ENCODE measurements at places on chromosomes 4 and X.

DNA sequence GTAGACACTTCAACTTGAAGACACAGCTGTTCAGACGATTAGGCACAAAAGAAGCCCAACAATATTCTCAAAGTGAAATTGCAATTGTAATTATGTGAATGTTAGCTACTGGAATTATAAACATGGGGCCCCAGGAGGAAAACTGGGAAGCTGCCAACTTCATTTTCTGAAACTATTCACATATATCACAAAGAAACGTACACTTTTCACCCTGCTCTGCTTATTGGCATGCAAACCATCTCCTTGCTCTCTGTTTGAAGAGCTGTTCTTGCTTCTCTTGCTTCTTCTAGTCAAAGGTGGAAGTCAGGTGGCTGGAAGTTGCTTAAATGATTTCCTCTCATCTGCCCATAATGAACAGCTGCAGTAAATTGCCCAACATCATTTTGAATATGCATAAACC lies 320.1 kb downstream of the CFAP299 start:
- H3K27ac ChIP-seq = no peak overlapping the region
- no peaks in the 10 kb centered on the region for H3K36me3 ChIP-seq
- DNase-seq = no peak

DNA sequence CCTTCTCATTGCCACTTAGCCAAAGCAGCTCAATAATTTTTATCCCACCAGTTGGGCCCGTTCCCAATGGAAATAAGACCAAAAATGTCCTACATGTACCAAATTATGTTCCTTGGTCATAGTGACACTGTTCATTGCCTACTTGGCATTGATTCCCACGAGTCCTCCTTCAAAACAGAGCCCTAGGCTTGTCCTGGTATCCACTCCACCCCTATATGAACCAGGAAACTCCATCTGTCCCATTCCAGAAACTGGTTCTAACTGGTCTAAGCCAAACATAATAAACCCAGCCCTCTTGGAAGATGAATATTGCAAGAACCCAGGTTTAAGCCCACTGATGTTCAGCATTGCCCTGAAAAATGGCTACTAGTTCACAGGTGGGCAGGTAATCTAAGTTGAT lies 30.9 kb upstream of the S100G start:
- peaks cover 6% of the 10 kb centered on the region for H3K36me3 ChIP-seq
- H3K27me3 ChIP-seq = no peaks in the 10 kb centered on the region
- DNase-seq = no peak
- H3K27ac ChIP-seq = no peak overlapping the region

DNA sequence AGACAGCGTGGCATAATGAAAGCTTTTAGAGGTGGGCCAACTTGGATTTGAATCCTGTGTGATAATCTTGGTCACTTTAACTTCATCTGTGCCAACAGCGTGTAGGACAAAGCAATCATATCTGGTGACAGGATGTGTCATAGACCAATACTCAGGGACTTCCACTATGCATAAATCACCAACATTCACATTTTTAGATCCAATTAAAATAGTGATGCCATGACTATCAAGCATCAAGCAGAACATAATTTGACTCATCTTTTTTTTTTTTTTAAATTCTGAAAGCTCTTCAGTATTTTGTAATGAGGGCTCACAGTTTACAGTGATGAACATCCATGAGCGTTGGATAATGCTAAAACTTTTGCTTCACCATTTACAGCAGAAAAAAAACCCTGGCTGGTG lies 27.3 kb upstream of the RAPGEF2 start:
- H3K4me1 ChIP-seq = peaks cover 28% of the 10 kb centered on the region
- DNase-seq = no peak
- H3K36me3 ChIP-seq = no peaks in the 10 kb centered on the region
- no peak overlapping the region for H3K27ac ChIP-seq
- no peak overlapping the region for H3K4me3 ChIP-seq

- no peaks in the 10 kb centered on the region for H3K27me3 ChIP-seq
- no peak overlapping the region for H3K27ac ChIP-seq
- no peaks in the 10 kb centered on the region for H3K4me1 ChIP-seq
- H3K4me3 ChIP-seq = no peak overlapping the region
- DNase-seq = no peak
These were observed 135.4 kb upstream of the FRMPD4 start for GRCh38 chrX:12002876-12003275.

- DNase-seq = no peak
- H3K4me3 ChIP-seq = no peak overlapping the region
- no peak overlapping the region for H3K27ac ChIP-seq
- no peaks in the 10 kb centered on the region for H3K36me3 ChIP-seq
- no peaks in the 10 kb centered on the region for H3K27me3 ChIP-seq
These were observed 131.2 kb downstream of the GLRA3 start for GRCh38 chr4:174697896-174698295.

GRCh38 chrX:115372152-115372551 lies 82.6 kb downstream of the LUZP4 start:
- H3K27me3 ChIP-seq = no peaks in the 10 kb centered on the region
- H3K27ac ChIP-seq = no peak overlapping the region
- H3K36me3 ChIP-seq = no peaks in the 10 kb centered on the region
- no peak for DNase-seq
- no peaks in the 10 kb centered on the region for H3K4me1 ChIP-seq
- H3K4me3 ChIP-seq = no peak overlapping the region
